GM04503 (cell line): ENCODE measurements at places on chromosomes 4 and X.

- DNase-seq, result no peak
These were observed 173.9 kb upstream of the PPARGC1A start for GRCh38 chr4:24063731-24064130.

DNA sequence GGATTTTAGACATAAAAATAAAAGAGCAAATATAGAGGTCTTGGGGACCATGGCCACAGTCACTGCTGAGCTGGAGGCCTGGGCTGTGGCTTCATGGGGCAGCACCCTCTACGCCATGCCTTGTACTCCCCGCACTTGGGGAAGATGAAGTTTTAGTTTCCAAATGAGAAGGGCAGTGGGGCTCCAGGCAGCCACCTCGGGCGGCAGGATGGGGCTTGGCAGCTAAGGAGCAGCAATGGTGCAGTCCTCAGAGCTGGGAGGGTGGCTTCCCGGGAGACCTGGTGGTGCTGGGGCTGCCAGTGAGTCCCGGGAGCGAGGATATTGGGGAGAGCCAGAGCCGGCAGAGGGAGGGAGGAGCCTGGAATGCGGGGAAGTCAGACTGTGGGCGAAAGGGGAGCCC lies 2.4 kb downstream of the CXCR3 start:
- no peak for DNase-seq

GRCh38 chrX:115616943-115617563 lies 56.1 kb downstream of the PLS3 start:
- no peak for DNase-seq

DNA sequence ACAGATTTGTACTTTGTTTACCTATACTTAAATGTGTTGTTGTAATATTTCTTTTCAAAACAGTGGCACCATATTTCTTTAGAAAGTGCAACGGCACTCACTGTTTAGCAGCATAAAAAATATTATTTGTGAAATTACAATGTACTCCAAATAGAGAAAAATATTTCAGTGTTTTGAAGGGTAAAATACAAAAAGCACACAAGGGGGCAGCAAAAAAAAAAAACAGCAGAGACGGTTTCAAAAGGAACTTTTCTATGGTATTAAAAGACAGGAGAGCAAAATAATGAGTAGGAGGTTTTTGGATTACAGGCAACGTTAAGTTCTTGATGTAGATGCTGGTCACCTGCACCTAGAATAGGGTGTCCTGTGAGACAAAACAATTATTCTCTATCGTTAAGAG lies 2.0 kb downstream of the NUDT11 start:
- DNase-seq, result no peak

DNA sequence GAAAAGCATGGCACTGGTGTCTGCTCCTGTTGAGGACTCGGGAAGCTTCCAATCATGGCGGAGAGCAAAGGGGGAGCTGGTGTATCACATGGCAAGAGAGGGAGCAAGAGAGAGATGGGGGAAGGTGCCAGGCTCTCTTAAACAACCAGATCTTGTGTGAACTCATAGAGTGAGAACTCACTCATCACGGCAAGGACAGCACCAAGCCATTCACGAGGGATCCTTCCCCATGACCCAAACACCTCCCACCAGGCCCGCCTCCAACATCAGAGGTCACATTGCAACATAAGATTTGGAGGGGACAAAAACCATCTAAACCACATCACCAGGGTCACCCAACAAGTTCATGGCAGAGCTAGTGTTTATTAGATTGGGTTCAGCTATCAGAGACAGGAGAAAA lies 218.7 kb upstream of the BCOR start:
- no peak for DNase-seq

- DNase-seq, result no peak
These were observed 550 bp downstream of the CBR4 start for GRCh38 chr4:169009286-169010124.

- DNase-seq, result no peak
These were observed 121.6 kb upstream of the NOCT start for GRCh38 chr4:138894011-138894410.

DNA sequence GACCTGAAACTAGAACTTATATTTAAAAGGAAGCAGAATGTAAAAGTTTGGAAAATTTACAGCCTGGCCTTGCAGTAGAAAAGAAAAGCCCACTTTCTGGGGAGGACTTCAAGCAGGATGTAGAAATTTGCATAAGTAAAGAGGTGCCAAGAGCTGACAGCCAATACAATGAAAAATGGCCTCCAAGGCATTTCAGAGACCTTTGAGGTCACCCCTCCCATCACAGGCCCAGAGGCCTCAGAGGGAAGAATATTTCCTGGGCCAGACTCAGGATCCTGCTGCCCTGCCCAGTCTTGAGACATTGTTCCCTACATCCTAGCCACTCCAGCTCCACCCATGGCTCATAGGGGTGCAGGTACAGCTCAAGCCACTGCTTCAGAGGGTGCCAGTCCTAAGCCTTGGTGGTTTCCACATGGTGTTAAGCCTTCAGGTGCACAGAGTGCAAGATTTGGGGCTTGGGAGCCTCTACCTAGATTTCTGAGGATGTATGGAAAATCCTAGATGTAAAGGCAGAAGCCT lies 518.9 kb upstream of the INTU start:
- no peak for DNase-seq

- no peak for DNase-seq
These were observed 125.8 kb downstream of the EDA start for GRCh38 chrX:69741721-69742120.

- DNase-seq, result no peak
These were observed 219.1 kb downstream of the NR3C2 start for GRCh38 chr4:148222991-148223660.

GRCh38 chr4:152486429-152487389 lies 49.2 kb downstream of the FBXW7 start:
- no peak for DNase-seq

DNA sequence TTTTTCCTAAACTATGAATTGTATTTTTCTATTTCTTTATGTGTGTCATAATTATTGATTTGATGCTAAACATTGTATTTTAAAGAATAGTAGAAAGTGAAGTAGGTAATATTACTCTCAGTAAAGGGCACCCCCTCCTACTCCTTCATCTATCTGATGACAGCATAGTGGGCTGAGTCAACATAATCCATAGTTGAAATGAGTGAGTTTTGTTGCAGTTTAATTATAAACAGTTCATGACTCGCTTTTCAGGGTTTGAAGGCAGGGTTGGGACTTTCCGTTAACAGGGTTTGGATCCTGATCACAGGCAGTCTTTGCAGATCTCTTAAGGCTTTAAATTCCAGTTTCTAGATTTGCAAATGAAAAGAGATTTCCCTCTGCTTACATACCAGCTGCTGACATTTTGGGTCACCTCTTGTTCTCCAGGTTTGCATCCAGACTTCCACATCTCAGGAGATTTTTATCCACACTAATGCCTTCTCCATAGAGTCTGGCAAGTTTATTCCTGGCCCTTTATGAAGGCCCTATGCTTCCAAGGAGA lies 54.0 kb upstream of the TACR3 start:
- no peak for DNase-seq
